NCI-H1930 (cell line): ENCODE measurements at places on chromosomes 11 and 22.

DNA sequence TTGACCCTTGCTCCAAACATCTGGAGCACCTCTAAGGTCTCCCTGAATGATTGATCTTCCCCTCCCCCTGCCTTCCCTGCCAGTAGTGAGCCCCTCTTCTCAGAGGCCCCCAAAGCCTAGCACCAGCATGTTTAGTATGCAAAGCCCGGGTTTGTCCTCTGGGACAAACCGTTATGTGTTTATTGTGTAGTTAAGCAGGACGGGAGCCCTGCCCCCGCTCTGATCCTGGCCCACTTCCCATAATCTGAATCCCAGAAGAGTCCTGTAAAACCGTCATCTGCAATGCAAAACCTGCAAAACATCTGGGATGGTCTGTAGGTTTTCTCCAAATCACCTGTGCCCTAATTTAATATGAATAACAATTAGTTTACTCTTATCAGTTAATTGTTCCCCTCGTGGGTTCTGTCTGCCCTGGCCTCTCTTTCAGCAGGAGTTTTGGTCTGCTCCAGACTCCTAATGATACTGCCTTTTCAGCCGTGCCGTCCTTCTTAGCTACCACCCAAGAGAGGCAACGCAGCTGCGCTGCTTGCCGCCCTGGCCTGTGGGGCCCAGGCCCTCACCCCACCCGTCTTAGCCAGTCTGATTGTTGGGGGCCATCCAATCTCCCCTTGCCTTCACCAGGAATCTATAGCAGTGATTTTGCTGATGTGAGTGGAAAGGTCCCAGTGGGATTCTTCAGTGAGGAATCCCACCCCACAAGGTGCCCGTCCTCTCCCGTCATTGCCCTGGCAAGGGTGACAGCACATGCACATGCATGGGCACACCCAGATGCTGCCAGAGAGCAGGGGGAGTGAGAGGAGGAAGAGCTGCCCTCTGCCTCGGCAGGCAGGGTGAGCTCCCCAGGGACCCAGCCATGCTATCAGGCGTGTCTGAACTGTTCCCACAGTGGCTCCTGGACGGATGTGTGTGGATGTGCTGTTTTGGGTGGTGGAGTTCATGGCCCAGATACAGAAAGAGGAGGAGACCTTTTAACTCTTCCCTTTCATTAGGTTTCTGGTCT lies 3.0 kb upstream of the B3GAT1 start:
- DNase-seq = no peak

- no peak for DNase-seq
Measured at GRCh38 chr22:19199479-19199878, 20.9 kb upstream of the SLC25A1 start.

DNA sequence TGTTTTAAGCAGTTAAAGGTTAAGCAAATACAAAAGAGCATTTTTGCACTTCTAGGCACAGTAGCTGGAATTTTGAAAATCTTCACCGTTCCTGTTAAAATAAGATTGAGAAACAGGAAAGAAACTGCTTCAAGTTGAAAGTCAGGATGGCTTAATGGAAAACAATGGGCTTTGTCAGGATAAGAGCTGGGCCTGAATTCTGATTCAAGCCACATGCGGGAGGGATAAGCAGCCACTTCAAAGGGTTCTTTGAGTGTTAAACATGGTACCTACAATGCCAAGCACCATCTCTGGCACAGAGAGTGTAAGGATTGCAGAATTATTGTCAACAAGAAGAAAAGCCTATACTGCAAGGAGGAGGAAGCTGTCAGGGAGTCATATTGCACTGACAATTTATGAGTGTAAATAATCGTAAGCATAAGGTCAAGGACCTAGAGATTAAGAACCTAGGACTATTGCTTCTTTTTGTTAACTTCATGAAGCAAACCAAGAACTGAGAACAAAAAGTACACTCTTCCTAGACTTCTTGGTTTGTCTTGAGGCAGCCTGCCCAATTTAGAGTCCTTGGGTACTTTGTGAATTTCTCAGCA lies 32.5 kb downstream of the MPPED2 start:
- DNase-seq = no peak

DNA sequence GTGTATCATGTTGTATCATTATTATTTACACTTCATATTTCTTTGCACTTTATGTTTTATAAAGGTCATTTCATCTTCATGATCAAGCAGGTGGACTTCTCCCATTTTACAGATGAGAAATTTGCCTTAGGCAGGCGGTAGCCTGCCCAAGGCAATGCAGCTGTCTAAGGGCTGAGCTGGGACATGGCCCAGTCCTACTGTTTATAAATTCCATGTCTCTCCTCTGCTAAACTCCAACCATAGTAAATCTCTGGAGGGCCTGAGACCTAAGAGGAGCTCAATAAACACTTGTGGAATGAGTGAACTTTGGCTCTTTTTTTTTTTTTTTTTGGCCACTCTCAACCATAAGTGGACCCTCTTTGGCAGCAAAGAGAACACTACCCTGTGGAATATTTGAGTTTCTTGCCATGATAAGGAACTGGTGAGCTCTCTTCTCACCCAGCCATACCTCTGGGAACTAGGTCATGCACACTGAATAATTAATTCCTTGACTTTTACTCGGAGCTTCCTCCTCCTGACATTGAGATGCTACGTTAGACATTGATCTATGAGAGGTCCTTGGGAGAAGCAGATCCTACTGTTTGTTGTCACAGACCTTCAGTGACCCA lies 29.9 kb downstream of the MICAL2 start:
- no peak for DNase-seq

DNA sequence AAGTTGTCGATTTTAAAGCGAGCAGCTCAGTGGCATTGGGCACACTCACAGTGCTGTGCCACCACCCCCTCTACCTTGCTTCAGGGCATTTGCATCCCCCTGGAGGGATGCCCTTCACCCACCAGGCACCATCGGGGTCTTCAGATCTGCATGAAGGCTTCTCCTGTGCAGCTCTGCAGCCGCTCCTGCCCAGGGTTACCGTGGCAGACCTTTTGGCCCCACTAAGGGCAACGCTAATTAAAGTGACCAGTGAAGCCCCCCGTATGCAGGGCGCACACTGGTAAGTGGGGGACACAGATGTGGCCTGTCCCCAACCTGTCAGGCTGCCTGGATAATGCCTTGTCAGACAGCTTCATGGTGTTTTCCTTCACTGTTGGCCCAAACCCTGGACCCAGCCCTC lies 1117.7 kb downstream of the BRD1 start:
- no peak for DNase-seq

DNA sequence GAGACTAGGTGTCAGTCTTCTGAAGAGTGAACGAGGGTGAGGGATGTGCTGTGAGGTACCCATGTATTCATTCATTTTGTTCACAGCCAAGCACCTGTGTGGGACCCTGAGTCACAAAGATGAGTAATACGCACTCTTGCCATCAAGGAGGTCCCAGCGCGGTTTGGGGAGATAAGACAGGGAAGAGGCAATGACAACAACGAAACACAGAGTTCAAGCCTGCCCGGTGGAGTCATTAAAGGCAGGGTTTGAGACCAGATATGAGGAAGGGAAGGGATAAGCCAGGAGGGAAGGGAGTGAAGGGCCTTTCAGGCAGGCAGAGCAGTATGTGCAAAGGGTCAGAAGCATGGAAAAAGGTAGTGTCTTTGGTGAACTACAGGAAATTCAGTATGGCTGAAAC lies 4.6 kb downstream of the DCHS1 start:
- no peak for DNase-seq

DNA sequence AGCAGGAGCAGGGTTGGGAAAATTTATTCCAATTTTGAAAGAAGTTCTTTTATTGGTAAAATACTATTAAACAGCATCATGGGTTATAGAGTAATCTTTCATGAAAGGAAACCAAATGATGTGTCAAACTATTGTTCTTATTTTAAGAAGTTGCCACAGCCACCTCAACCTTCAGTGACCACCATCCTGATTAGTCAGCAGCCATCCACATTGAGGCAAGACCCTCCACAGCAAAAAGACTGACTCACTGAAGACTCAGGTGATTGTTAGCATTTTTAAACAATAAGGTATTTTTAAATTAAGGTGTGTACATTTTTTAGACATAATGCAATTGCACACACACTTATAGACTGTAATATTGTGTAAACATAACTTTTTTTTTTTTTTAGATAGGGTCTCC lies 3.7 kb upstream of the HEPHL1 start:
- no peak for DNase-seq

DNA sequence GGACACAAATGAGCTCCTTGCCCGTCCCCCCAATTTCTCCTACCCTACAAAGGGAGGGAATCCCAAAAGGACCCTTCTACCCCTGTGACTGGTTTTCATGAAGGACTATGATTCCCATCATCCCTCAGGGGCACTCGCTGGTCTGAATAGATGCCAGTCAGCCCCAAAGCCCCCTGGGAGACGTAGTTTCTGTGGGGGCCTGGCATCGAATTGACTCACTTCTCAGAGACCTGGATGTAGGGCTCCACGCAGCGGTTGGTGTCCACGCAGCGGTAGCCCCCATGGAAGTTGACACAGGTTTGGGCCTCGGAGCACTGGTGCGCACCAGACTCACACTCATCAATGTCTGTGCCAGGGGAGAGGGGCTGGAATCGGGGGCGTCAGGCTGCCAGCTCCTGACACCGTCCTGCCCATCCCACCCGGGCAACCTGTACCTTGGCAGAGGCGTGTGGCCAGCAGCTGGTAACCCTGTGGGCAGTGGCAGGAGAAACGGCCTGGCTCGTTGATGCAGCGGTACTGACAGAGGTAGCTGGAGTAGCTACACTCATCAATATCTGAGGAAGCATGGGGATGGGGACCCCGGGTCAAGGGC lies 4.4 kb downstream of the EFEMP2 start:
- DNase-seq = no peak
